ENCODE measurements at places on chromosomes 3 and 15. TPM values are rescaled to one million over a fixed set of nuclear protein-coding genes. Genes with fewer than 3 reads are reported as not detected.

SLC9A9 gene
- total RNA-seq: 45.8 TPM

GOLGA6L4 gene
- total RNA-seq: 6.8 TPM

PLD1 gene
- 23.1 TPM for total RNA-seq

SLC9C1 gene
- 0.29 TPM for total RNA-seq

NME9 gene
- not detected for total RNA-seq

MKRN2 gene
- 22.2 TPM for total RNA-seq

Data from aorta (tissue), 5 donors.